ENCODE measurements at places on chromosomes 12 and 14. TPM values are rescaled to one million over a fixed set of nuclear protein-coding genes. Genes with fewer than 3 reads are reported as not detected.

B4GALNT1 gene
- 0.32 TPM for total RNA-seq

DNA sequence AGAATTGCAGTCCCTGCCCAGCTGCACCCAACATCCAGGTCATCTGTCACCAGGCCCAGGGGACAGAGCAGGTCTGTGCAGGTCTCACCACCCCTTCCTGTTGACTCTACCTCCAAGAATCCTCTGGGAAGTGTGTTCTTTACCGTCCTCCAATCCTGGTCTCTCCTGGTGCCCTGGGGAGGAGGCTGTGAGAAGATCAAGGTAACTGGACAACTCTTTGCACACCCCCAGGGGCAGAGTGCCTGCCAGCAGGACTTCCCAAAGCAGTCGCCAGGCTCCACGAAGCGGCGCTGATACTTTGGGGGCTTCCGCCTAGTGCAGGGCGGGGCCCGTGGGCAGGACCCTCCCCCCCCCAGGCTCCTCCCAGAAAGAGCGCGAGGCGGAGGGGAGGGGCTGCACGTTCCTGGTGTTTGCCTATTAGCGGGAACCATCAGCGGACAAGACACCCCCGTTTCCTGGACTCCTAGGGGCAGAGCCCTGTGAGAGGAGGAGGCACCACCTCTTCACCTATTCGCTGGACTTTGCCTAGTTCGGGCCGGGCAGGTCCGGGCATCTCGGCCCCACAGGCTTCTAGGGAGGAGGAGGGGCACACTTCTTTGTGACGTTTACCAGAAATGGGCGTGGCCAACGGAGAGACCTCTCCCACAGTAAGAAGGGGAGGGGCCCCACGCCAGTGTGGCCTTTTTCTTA, 918.0 kb downstream of the AACS start:
- peak; percentile 93 for DNase-seq
- H3K4me3 ChIP-seq, result peak overlapping the region; percentile 59

DNA sequence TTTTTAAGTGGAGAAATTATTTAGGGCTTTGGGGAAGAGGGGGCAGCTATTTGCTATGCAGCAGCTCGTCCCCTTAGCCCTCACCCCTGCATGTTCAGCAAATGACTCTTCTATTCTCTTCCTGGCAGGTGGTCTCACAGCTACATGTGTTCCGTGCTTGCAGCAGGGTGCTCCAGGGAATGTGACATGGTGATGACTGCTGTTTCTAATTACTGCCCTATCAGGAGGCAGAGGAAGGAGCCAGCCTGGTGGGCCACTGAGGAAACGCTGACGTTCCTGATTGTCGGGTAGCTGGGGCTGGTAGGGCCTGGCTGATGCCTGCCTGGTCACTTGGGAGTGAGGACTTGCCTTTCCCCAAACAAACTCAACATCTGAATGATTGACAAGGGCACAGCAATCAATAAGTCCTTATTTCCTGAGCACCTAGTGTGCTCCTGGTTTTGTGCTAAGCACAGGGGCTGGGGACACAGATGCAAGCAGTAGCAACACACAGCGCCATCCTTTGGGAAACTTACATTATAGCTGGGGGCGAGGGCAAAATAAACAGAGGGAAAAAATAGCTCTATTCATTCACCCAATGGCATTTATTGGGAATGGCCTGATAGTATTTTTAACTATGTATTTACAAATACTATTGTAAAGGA, 377.8 kb downstream of the FUT8 start:
- no peak overlapping the region for H3K27ac ChIP-seq
- no peak overlapping the region for H3K4me3 ChIP-seq
- no peak for DNase-seq
- H3K36me3 ChIP-seq, result no peaks in the 10 kb centered on the region
- H3K4me1 ChIP-seq, result peaks cover 20% of the 10 kb centered on the region

GRCh38 chr12:131362291-131363211, 348.3 kb upstream of the SFSWAP start:
- DNase-seq, result no peak
- no peaks in the 10 kb centered on the region for H3K27me3 ChIP-seq
- H3K4me1 ChIP-seq, result no peaks in the 10 kb centered on the region
- no peaks in the 10 kb centered on the region for H3K36me3 ChIP-seq

DNA sequence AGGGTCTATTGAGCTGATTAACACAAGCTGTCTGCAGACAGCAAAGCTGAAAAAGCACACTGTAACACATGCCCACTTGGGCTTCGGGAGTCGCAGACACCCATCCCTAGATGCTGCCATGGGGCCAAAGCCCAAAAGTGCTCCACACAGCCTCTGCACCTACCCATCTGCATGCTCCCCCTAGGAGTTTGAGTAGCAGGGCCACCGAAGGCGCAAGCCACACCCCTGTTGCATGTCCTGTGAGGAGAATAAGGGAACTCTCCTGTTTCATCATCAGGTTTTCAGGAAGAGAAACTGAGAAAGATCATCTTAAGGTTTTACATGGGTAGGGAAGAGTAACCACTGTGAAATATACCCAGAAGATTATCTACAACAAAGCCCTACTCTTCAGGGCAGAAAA, 5.6 kb upstream of the ST8SIA1 start:
- H3K27ac ChIP-seq, result no peak overlapping the region
- no peak for DNase-seq
- no peaks in the 10 kb centered on the region for H3K36me3 ChIP-seq
- no peaks in the 10 kb centered on the region for H3K4me1 ChIP-seq
- H3K27me3 ChIP-seq, result no peaks in the 10 kb centered on the region

DNA sequence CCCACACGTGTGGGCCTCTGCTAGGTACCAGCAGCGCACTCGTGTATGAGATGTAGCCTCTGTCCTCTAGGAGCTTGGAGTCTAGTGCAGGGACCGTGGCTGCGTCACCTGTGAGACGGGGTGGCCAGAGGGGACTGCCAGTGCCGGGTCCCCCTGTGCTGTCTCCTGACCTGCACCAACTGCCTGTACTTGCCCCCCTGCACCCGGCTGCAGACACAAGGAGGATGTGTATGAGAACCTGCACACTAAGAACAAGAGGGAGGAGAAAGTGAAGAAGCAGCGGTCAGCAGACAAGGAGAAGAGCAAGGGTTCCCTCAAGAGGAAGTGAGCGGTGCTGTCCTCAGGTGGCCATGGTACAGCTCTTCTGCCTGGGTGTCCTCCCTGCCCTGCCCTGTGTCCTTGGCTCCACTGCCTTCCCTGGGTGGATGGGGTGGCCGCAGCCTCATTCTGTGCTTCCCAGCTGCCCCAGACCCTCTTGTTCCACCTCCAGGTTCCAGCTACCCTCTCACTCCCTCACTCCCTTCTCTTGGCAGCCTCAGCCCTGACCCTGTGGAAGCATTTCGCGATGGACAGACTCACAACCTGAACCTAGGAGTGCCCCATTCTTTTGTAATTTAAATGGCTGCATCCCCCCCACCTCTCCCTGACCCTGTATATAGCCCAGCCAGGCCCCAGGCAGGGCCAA, 9.6 kb downstream of the PTPN6 start:
- DNase-seq, result no peak
- H3K4me3 ChIP-seq, result no peak overlapping the region
- no peak overlapping the region for H3K27ac ChIP-seq
- H3K27me3 ChIP-seq, result no peaks in the 10 kb centered on the region

DNA sequence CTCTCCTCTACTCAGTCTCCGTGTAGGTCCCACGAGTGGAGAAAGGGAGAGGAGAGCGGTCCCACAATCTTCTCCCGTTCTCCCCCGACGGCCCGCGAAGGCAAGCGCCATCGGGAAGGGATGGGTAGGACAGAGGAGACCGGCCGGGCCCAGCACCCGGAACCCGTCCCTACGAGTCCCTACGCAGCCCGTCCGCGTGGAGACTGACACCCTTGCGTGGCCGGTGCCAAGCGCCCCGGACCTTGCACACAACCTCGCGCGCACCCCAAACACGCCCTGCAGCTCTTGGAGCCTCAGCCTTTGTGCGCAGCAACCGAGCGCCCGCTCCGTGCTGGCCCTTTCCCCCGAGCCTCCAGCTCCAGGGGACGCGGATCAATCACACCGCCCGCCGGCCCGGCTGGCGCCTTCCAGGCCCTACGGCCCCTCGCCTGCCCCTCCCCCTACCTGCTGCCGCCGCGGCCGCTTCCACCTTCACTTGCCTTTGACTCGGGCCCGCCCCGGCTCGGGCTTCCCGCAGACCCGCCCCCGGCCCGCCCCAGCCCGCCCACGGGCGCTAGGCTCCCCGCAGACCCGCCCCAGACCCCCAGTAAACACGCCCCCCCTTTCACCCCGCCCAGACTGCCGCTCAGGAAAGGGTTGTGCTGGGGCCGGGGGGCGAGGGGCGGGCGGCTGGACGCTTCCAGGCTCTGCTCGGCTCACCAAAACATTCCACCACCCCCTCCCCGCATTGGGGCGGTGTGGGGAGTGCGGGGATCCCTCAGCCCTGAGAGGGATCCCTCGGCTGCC, at the start of gene NDRG2:
Gene NDRG2 (minus strand): TSS at position 477 of the 786 bp plus-strand sequence. CDS start 1,746 bp downstream, outside the sequence.
- peaks cover 10% of the 10 kb centered on the region for H3K36me3 ChIP-seq
- H3K27me3 ChIP-seq, result no peaks in the 10 kb centered on the region
- H3K4me3 ChIP-seq, result peak within 1 kb of the TSS; percentile 65
- H3K27ac ChIP-seq, result peak within 1 kb of the TSS; percentile 92

CCDC77 gene
- total RNA-seq, result 7.3 TPM

DNA sequence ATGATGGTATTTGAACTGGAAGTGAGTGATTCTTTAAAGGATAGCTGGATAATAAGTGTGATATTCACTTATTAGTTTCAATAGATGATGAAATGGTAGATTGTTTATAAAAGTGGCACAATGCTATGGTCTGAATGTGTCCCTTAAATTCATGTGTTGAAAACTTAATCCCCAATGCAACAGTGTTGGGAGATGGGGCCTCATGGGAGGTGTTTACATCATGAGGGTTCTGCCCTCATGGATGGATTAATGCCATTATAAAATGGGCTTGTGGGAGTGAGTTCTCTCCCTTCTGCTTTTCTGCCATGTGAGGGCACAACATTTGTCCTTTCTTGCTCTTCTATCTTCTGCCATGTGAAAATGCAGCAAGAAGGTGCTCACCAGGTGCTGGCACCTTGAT, 134.0 kb downstream of the SLC38A1 start:
- H3K4me3 ChIP-seq, result no peak overlapping the region
- peaks cover 16% of the 10 kb centered on the region for H3K4me1 ChIP-seq
- no peak for DNase-seq
- H3K36me3 ChIP-seq, result no peaks in the 10 kb centered on the region
- no peaks in the 10 kb centered on the region for H3K27me3 ChIP-seq

- H3K4me1 ChIP-seq, result peaks cover 4% of the 10 kb centered on the region
- no peak for DNase-seq
- H3K27ac ChIP-seq, result no peak overlapping the region
Observed at GRCh38 chr14:22865424-22866405, 5.8 kb upstream of the LRP10 start.

- H3K36me3 ChIP-seq, result no peaks in the 10 kb centered on the region
- peak overlapping the region; percentile 80 for H3K27ac ChIP-seq
- DNase-seq, result no peak
- H3K4me1 ChIP-seq, result peaks cover 16% of the 10 kb centered on the region
Observed at GRCh38 chr14:66507181-66507721, 696 bp upstream of the GPHN start.

HIGD1C gene
- not detected for total RNA-seq

KRT74 gene
- total RNA-seq, result not detected

ETFBKMT gene
- total RNA-seq, result 1.9 TPM

GRCh38 chr14:63923422-63923752, 70.6 kb downstream of the SYNE2 start:
- no peak overlapping the region for H3K4me3 ChIP-seq
- no peaks in the 10 kb centered on the region for H3K4me1 ChIP-seq
- no peaks in the 10 kb centered on the region for H3K27me3 ChIP-seq
- no peaks in the 10 kb centered on the region for H3K36me3 ChIP-seq
- DNase-seq, result no peak
- H3K27ac ChIP-seq, result no peak overlapping the region

ACOT6 gene
- 0.45 TPM for total RNA-seq

ITGB7 gene
- total RNA-seq, result 1.1 TPM

GRCh38 chr12:98594050-98594835, 757 bp downstream of the SLC25A3 start:
- no peaks in the 10 kb centered on the region for H3K27me3 ChIP-seq
- peaks cover 15% of the 10 kb centered on the region for H3K4me1 ChIP-seq
- H3K36me3 ChIP-seq, result peaks cover 33% of the 10 kb centered on the region
- H3K27ac ChIP-seq, result peak overlapping the region; percentile 97
- H3K4me3 ChIP-seq, result peak overlapping the region; percentile 96

DNA sequence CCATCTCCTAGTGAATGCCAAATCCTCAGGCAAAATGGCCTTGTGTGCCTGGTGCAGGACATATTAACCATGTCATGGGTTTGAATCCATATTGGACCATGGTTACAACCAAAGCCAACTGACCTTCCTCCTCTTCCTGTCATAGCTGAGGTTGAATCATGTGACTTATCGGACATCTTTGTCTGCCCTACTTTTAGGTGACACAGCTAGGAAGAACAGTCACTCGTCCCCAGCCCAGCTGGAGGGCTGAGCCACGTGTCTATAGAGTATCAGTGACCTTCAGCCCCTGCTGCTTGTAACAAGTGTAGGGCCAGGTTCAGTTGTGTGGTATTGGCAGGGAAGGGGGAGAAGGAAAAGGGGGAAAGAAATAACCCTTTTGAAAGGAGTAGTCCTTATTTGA, 225.2 kb downstream of the KTN1 start:
- no peaks in the 10 kb centered on the region for H3K36me3 ChIP-seq
- DNase-seq, result no peak
- no peak overlapping the region for H3K4me3 ChIP-seq
- H3K27ac ChIP-seq, result no peak overlapping the region
- H3K4me1 ChIP-seq, result peaks cover 16% of the 10 kb centered on the region

DNA sequence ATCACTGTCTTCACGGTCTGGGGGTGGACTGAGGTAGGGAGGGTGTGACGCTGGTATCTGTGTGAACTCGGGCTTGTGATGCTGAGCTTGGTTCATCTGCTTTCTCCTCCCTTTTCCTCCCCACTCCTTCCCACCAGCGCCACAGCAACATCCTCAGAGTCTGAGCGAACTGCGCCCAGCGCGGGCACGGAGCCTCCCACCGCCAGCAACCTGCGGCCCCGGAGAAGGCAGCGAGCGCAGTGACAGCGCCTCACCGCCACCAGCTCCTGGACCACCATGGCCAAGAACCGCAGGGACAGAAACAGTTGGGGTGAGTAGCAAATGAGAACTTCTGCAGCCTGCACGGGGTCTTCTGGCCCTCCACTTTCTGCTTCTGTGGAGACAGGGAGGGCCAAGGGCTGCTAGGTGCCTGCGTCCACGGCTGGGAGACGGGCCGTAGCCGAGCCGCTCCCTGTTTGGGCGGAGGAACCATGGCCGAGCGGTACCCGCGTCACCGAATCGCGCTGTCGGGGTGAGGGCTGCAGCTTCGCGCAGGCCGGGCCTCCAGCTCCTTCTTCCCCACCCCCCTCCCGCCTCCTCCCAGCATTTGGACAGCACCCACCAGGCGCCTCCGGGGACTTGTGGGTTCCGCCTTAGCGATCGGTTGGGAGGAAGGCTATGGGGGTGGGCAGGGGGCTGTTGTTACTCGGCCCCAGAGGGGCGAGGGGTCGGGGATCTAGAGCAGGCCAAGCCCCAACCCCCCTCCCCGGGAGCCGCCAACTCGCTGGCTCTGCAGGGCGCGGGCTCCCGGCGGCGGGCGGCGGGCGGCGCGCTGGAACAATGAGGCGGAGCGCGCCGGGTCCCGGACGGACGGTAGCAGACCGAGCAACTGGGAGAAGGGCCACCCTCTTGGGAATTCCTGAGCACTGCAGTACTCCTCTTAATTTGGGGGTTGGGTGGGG, at the start of gene ATL1:
Gene ATL1 (plus strand): TSS at position 156 of the 941 bp plus-strand sequence. CDS start 121 bp downstream, at position 277.
- no peaks in the 10 kb centered on the region for H3K4me1 ChIP-seq
- H3K4me3 ChIP-seq, result peak within 1 kb of the TSS; percentile 50
- H3K27ac ChIP-seq, result no peak within 1 kb of the TSS

GRCh38 chr12:112105891-112106290, 2.7 kb downstream of the NAA25 start:
- peaks cover 10% of the 10 kb centered on the region for H3K36me3 ChIP-seq
- no peaks in the 10 kb centered on the region for H3K27me3 ChIP-seq
- H3K4me3 ChIP-seq, result no peak overlapping the region
- H3K27ac ChIP-seq, result no peak overlapping the region
- DNase-seq, result no peak
- peaks cover 27% of the 10 kb centered on the region for H3K4me1 ChIP-seq

Measured in cardiac muscle cell (in vitro differentiated cells and primary cell).